ENCODE measurements at places on chromosomes 1 and 21. TPM values are rescaled to one million over a fixed set of nuclear protein-coding genes. Genes with fewer than 3 reads are reported as not detected.

DNA sequence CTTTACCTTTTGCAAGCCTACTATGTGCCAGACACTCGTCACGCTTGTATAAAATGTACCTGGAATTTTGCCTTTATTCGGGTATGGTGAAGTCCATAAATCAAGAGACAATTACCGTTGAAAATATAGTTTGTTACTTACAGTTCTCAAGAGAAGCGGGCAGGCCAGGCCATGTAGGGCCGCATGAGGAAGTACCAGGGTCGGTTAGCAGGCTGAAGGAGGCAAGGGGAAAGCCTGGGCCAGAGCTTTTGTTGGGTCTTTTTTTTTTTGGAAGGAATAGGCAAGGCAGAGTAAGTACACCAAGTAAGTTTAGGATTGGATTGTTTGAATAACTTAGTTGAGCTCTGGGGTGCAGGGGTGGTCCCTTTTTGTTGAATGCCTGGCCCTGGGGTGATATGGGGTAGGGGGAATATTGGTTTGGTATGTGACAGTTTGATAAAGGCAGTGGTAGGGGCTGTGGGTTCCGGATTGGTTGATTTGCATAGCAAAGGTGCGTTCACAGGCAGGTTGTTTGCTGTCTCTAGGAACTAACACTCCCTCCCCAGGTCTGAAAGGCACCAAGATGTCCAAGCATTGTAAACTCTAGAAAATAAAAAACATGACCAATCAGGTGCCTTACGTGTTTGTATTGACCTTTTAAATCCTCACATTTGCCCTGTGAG lies 80.7 kb downstream of the KAZN start:
- no peaks in the 10 kb centered on the region for H3K4me1 ChIP-seq
- no peaks in the 10 kb centered on the region for H3K36me3 ChIP-seq
- no peak for DNase-seq
- H3K27me3 ChIP-seq: no peaks in the 10 kb centered on the region
- H3K27ac ChIP-seq: no peak overlapping the region

- peaks cover 6% of the 10 kb centered on the region for H3K4me1 ChIP-seq
- peak; percentile 57 for DNase-seq
- H3K36me3 ChIP-seq: no peaks in the 10 kb centered on the region
- no peak overlapping the region for H3K27ac ChIP-seq
Observed at GRCh38 chr1:231590453-231591198, 36.0 kb upstream of the DISC1 start.

The MIXL1 gene
- total RNA-seq: not detected

The RUNX3 gene
- 108 TPM for total RNA-seq

DNA sequence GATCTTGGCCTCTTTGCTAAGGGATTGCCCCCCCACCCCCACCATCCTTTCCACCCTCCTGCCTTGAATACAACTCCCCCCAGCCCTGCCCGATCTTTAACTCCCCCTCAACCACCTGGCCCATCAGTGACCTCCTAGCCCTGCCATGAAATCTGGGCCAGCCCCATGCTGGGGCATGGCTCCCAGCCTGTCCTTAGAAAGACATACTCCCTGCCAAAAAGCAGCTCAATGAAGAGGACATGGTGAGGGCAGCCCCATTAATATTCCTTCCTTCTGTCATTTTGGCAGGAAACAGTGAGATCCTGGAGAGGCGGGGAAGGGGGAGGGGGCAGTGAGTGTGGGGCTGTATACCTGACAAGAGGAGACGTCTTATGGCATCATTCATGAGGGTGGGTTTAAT lies 66.8 kb upstream of the DISP3 start:
- peaks cover 22% of the 10 kb centered on the region for H3K36me3 ChIP-seq
- DNase-seq: no peak
- H3K27ac ChIP-seq: no peak overlapping the region

DNA sequence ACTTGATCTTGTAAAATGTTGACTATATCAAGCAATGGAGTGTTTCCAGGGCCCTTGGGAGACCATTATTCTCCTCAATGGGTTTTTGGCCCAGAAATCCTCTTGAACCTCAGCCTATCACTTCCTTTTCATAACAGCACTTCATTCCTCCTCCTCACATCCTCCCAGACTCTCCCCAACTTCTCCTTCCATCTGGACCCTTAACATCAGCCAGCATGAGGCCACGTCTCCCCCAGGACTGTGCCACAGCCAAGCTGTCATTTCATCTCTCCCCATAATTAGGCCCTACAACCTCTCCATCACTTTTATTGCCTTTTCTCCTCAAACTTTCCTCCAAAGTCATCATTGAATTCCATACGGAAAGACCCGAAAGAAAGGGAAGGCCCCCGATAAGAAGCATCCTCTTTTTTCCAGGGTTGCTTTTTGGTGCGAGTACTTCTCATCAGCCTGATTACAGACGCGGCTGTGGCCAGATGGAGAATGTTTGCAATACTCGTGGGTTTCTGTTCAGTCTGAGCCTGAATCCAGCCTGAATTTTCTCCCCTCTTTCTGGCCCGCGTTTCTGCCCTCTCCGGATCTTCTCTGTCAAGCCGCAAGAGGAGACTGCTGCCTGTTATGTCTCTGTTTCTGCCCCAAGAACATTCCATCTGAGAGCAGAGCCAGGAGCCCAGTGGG lies 52.7 kb upstream of the SLC25A33 start:
- H3K4me1 ChIP-seq: peaks cover 2% of the 10 kb centered on the region
- no peak overlapping the region for H3K4me3 ChIP-seq
- no peaks in the 10 kb centered on the region for H3K36me3 ChIP-seq
- H3K27ac ChIP-seq: no peak overlapping the region
- DNase-seq: no peak

GRCh38 chr1:8752921-8753713 lies 64.3 kb downstream of the RERE start:
- DNase-seq: no peak
- H3K36me3 ChIP-seq: peaks cover 8% of the 10 kb centered on the region
- H3K4me3 ChIP-seq: no peak overlapping the region
- H3K27me3 ChIP-seq: no peaks in the 10 kb centered on the region
- no peak overlapping the region for H3K27ac ChIP-seq
- H3K4me1 ChIP-seq: peaks cover 27% of the 10 kb centered on the region

GRCh38 chr1:12163210-12163609 lies 3.6 kb upstream of the TNFRSF1B start:
- H3K27ac ChIP-seq: peak overlapping the region; percentile 95
- DNase-seq: no peak
- H3K36me3 ChIP-seq: peaks cover 9% of the 10 kb centered on the region
- H3K27me3 ChIP-seq: no peaks in the 10 kb centered on the region

GRCh38 chr1:180505732-180506335 lies 3.5 kb upstream of the ACBD6 start:
- H3K4me1 ChIP-seq: peaks cover 29% of the 10 kb centered on the region
- H3K27me3 ChIP-seq: peaks cover 7% of the 10 kb centered on the region
- H3K27ac ChIP-seq: no peak overlapping the region
- no peak for DNase-seq

The FCER1G gene
- total RNA-seq: 3.0 TPM

The SYCP1 gene
- not detected for total RNA-seq

DNA sequence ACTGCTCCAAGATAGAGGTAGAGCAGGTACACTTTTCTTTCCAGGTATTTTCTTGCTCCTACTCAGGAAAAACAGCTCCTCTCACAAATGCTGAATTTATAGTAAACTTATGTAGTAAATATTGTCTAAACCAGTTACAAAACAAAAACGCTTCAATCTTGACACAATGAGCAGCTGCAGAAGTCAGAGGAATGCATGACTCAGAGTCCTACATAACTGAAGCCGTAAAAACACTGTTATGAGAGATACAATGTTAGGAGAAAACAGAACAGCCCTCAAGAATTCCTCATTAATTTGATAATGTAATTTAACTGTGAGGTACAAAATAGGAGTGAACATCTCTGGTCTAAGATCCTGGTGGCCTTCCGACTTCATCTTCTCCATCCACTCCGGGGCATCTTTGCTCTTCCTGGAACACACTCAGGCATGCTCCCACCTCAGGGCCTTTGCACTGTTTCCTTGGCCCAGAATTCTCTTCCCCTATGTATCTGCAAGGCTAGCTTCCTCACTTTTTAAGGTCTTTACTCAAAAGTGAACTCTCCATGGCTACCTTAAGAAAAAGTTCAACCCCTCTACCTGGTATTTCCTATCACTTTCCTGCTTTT lies 138.5 kb downstream of the SLC45A1 start:
- no peaks in the 10 kb centered on the region for H3K27me3 ChIP-seq
- H3K36me3 ChIP-seq: peaks cover 17% of the 10 kb centered on the region
- peaks cover 24% of the 10 kb centered on the region for H3K4me1 ChIP-seq
- H3K27ac ChIP-seq: no peak overlapping the region

DNA sequence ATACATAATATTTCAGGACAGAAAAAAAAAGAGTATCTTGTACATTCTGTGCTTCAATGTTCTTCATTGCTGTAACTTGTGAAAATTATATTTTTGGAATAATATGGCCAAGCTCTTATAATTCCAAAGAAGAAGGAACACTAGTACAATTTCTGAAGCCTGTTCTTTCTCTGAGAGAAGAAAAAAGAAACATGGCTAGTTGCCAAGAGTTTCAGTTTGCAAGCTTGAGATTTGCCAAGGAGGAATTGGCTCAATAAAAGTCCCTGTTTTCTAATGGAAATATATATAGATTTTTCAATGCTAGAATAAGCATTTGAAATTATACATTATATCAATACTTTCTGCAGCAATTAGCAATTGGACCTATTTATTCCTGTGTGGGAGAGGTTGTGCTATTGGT lies 285.2 kb upstream of the NEGR1 start:
- H3K4me1 ChIP-seq: no peaks in the 10 kb centered on the region
- DNase-seq: no peak

DNA sequence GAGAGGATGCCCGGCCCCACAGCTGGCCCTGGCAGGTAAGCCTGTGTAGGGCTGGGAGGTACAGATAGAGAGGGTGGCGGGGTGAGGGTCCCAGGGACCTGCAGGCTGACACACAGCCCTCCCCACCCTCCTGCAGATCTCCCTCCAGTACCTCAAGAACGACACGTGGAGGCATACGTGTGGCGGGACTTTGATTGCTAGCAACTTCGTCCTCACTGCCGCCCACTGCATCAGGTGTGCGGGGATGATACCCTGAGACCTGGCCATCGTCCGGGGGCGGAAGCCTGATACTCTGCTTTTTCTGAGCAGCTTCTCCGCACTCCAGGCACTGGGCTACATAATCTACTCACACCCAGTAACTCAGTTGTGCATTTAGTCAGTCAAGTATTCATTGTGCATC lies 2.1 kb downstream of the CTRC start:
- no peaks in the 10 kb centered on the region for H3K36me3 ChIP-seq
- DNase-seq: no peak
- H3K4me3 ChIP-seq: no peak overlapping the region
- no peaks in the 10 kb centered on the region for H3K27me3 ChIP-seq
- H3K27ac ChIP-seq: no peak overlapping the region

The EXTL2 gene
- total RNA-seq: 2.4 TPM

DNA sequence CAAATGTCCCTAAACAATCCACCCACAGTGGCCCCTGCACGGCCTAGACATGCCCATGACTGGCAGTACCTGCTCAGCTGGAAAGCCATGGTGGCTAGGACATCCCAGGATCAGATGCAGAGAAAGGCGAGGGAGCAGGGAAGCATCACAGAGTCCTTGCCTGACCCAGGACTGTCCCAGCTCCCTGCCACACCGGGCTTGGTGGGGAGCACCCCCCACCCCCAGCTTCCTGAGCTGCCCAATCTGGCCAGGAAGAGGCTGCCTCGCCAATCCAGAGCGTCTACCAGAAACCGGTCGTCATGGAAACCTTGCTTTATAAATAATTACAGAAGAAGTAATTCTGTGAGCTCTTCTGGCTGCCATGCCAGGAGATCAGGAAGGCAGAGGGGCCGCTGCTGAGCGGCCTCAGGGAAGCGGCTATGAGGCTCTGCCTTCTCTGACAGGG lies 34.8 kb downstream of the ACOT7 start:
- peak overlapping the region; percentile 96 for H3K27ac ChIP-seq
- no peaks in the 10 kb centered on the region for H3K27me3 ChIP-seq
- peak; percentile 72 for DNase-seq
- peaks cover 66% of the 10 kb centered on the region for H3K4me1 ChIP-seq
- H3K4me3 ChIP-seq: peak overlapping the region; percentile 65

DNA sequence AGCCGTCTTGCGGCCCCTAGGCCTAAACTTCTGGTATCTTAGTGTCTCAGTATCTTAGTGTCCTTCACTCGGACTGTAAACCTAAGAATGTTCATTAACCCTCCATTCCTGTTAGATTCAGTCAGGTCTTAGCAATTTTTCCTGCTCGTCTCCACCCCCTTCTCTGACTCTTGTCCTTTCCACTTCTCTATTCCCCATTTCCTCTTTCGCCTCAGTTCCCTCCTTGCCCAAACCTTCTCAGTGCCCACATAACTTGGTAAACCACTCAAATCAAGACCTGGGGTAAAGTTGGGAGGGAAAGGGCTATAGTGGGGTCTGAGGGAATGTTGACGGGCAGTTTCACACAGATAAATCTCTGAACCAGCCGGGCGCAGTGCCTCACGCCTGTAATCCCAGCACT lies 726 bp upstream of the FCER1G start:
- no peak for DNase-seq
- H3K36me3 ChIP-seq: peaks cover 51% of the 10 kb centered on the region
- no peaks in the 10 kb centered on the region for H3K27me3 ChIP-seq
- no peak overlapping the region for H3K27ac ChIP-seq
- no peak overlapping the region for H3K4me3 ChIP-seq

DNA sequence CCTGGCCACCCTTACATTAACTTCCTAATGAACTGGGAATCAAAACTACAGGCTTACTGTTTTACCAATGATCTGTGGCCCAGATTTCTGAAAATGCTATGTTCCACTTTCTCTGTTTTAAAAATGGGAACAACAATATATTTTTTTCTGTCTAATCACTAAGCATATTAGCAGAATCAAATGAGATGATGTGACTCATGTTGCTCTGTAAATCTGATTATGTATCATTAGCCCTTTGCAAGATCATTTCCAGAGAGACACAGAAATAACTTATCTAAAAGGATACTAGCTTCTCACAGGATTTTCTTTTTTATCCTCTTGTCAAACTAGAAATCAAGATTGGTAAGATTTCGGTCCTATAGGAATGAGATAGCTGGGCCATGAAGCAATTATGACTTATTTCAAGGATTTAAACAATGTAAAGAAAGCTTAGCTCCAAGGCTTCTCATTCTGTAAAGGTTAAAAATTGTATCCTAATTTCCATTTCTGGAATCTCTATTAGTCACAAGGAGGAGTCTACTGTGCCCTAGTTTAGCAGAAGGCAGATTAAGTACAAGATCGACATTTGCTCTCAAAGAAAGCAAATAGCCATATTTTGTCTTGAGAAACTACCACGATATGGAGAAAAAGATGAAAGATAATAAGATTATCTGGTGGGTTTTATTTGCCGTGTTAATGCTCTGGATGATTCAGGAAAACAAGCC lies 32.4 kb upstream of the CAMSAP2 start:
- no peak for DNase-seq
- H3K27me3 ChIP-seq: peaks cover 7% of the 10 kb centered on the region
- no peaks in the 10 kb centered on the region for H3K36me3 ChIP-seq
- no peak overlapping the region for H3K27ac ChIP-seq
- no peaks in the 10 kb centered on the region for H3K4me1 ChIP-seq

DNA sequence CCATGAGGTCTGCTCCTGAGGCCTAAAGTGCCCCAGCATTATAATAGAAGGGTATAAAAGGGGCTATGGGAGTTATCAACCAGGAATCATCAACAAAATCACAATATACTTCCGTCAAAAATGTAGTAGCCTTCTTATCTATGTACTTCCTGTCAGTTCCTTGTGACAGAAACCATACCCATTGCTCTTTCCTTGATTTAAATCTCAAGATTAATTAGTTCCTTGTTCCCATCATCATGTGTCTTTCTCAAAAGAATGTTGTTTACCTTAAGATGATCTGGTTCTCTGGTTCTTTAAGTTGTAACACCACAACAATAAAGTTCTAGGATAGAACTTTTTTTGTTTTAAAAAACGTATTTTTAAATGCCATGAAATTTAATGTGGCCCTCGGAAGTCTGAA lies 833.3 kb downstream of the LTN1 start:
- no peaks in the 10 kb centered on the region for H3K4me1 ChIP-seq
- H3K27me3 ChIP-seq: no peaks in the 10 kb centered on the region
- no peaks in the 10 kb centered on the region for H3K36me3 ChIP-seq
- H3K4me3 ChIP-seq: no peak overlapping the region
- H3K27ac ChIP-seq: no peak overlapping the region

Measured in activated CD4-positive, alpha-beta T cell treated with anti-CD3 and anti-CD28 coated beads, Interleukin-2, amount 10 ng/mL, durations not matched to agents 7 days and 5 days (primary cell).